ENCODE measurements at places on chromosomes 2 and 18. TPM values are rescaled to one million over a fixed set of nuclear protein-coding genes. Genes with fewer than 3 reads are reported as not detected.

C1GALT1C1L gene
- total RNA-seq: 2.2 TPM

STK16 gene
- 30.1 TPM for total RNA-seq

MTA3 gene
- 25.8 TPM for total RNA-seq

CPLX4 gene
- not detected for total RNA-seq

TTR gene
- not detected for total RNA-seq

SCG2 gene
- total RNA-seq: 1.1 TPM

SNED1 gene
- total RNA-seq: 0.43 TPM

MEIS1 gene
- total RNA-seq: 1.5 TPM

MAB21L4 gene
- total RNA-seq: 0.15 TPM

BMP10 gene
- total RNA-seq: not detected

RBBP8 gene
- total RNA-seq: 31.5 TPM
